ENCODE measurements at places on chromosomes 12 and 14.

DNA sequence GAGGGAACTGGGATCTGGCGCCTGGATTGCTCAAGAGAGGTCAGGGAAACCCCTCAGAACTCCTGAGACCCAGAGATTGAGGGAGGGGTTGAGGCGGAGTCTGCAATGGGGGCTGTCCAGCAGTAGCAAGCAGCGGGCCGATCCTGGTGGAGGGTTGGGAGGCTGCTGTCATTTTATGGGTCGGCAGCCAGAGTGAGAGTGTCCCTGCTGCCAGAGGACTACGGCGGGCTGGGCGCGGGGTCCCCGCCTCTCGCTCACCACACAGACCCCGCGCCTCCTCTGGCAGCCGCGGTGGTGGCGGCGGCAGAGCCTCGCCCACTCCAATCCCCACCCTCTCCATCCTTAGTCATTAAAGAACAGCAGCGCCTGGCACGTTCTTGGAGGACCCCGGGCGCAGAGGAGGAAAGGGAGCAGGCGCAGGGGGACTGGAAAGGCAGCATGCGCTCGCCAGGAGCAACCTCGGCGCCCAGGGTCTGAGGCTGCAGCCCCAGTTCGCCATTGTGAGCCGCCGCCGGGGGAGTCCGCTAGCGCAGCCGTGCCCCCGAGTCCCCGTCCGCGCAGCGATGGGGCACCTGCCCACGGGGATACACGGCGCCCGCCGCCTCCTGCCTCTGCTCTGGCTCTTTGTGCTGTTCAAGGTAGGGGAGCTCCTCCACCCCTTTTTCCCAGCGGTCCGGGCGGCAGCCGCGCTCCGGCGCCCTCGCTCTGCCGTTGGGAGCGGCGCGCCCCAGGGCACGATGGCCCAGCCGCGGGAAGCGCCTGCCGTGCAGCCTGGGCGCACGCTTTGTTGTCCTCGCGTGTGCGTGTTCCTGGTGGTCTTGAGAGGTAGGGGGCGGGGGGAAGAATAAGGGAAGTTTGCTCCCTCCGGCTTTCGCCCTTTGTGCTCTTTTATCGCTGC is at the start of gene PTPRO:
PTPRO (plus strand) TSS at position 345 of the 898 bp plus-strand sequence.
- no peak for DNase-seq

DNA sequence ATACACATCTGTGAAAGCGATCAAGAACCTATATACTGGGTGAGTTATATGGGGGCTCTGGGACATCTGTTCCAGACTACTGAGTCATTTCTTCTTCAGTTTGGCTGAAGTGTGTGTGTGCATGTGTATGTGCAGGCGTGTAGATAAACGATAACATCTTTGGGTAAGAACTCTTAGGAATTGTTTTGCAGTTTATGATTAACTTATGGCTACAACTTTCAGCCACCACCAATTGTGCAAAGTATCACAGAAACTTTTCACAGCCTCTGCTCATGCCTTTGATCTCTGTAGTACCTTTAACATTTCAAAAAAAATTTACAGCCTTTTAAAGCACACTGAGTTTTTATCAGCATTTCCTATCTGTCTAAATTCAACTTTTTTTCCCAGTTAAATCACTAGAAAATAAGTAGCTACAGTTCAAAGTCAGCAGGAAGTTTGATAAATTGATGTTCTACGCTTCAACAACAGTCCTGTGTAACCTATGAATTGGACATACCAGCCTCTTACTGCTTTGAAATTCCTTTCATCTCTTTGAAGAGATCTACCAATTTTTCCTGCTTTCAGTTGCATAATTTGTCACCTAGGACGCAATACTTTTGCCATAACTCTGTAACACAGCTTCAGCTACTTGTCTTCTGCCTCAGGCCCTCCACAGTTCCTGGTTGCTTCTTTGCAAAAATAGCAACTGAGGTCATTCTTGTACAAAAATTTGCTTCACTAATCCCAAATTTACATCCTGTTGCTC is 43.0 kb downstream of the PPM1H start:
- no peak for DNase-seq

DNA sequence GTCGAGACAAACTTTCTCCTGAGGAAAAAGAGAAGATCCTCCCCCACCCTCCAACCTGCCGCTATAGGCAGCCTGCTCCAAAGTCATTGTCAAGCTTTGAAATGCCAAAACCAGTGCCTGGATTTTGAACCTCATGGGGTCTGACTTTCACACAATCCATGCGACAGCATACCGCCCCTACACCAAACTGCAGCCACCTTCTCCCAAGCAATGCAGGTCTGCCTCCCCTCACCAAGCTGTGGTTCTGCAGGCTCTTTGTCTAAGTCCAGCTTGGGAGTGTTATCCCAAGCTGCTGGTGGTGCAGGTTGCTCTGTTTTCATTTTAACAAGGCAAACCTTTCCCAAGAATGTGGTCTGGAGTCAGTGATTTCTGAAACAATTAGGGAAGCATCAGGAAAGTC is 12.4 kb downstream of the TBX5 start:
- DNase-seq = no peak

DNA sequence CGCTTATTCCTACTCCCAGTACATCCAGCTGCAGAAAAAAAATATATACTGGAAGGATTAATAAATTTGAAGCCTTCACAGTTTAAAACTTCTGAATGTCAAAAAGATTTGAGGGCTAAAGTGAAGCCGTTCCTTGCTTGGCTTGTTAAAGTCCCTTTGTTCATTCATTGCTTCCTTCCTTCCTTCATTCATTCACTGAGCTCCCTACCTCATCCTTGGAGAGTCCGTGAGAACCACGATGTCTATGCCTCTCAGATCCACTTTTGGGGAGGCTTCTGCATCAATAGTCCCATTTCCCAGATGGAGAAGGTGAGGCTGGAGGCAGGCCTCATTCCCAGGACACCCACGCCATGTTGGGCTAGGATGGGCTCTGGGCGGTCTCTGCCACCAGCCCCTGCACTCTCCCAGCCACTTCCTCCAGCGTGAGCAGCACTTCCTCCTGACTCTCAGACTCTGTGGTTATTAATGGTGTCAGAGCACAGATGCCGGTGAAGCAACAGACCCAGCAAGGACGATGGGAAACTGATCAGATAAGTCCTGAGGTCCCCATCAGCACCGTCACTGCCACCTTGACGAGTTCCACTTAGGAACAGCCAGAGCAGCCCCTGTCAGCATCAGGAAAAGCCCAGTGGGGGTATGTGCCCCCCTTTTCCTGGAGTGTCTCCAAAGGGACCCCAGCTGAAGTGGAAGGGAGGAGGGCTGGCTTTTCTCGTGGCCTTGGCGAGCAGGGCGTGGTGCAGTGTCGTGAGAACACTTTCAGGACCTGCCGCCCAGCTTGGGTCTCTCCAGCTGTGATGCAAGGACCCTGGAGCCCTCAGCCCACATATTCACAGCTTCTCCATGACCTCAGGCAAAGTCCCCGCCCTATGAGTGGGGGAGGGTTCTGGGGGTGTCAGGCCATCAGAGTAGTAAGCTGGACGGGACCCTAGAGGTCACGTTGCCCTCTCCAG is 21.2 kb downstream of the ASB2 start:
- no peak for DNase-seq

GRCh38 chr12:22014783-22015144 is 31.3 kb upstream of the CMAS start:
- DNase-seq = no peak

DNA sequence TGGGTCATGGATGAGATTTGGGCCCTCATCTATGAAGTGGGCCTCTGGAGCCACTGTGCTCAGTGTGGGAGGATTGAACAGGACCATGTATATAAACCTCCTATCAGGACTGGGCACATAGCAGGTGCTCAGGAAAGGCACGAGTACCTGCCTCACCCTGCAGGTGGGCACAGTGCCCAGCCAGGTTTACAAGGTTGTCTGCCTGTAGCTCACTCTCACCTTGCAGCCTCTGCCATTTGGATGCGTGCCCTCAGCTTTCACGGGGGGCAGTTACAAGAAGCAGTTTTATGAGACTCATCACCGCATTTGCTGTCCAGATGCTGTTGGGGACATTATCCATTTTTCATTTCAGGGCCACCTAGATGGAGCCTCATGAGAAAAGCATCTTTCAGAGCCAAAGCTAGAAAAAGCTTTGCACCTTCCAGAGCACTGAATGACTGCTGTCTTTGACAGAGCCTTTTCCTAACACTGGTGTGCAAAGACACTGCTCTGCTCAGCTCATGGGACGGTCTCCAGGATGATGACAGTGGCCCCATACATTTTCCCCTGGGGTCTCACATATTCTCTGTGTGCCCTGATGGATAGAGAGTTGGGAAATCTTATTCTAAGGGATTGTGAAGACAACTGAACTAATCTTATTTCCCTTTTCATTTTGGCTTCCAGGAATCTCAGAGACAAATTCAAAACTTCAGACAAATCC is 327.5 kb upstream of the RTL1 start:
- no peak for DNase-seq

DNA sequence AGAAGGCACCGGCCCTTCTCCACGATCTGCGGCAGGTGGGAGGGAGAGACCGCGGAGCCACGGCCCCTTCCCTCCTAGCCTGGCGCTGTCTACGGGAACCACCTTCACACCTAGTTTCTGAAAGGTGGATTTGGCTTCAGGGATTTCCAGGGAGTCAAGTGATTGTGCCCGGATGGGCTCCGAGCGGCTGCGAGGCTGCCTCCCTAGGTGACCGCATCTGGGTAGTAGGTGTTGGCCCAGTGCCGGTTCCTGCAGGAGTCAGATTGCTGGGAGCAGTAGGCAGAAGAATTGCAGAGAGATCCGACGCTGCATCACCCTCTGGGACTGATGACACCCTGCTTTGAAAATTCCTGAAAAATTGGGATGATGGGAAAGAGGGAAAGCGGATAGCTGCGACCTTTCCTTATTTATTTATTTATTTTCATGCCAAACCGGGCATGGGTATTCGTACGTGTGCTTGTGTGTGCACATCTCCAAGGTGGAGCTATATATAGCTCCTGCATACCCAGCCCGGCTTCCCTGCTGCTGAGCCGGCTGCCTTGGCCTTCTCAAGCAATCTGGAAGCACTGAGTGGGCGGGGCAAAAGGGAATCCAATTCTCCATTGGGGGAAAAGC is 1.1 kb downstream of the CNTN1 start:
- no peak for DNase-seq

GRCh38 chr14:36302823-36303222 is 17.6 kb downstream of the MBIP start:
- no peak for DNase-seq

DNA sequence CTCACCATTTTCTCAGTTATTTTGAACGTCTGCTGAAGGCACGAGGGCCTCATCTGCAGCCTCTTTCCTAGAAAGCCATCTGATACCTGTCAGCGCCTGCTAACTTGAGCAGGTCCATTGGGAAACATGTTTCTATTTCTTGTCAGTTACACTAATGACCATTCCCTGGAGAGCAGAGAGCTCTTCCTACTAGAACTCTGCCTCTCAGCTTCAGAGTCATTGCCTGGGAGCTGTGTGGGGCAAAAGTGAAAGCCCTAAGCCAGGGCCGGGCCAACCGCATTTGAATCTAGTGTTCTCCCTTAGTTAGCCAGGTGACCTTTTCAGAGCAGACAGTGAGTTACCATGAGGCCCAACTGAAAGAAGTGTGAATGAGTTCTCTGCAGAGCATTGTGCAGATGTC is 135.8 kb downstream of the EML1 start:
- DNase-seq = no peak

- no peak for DNase-seq
Observed at GRCh38 chr12:49933796-49934195, 16.7 kb upstream of the AQP2 start.

DNA sequence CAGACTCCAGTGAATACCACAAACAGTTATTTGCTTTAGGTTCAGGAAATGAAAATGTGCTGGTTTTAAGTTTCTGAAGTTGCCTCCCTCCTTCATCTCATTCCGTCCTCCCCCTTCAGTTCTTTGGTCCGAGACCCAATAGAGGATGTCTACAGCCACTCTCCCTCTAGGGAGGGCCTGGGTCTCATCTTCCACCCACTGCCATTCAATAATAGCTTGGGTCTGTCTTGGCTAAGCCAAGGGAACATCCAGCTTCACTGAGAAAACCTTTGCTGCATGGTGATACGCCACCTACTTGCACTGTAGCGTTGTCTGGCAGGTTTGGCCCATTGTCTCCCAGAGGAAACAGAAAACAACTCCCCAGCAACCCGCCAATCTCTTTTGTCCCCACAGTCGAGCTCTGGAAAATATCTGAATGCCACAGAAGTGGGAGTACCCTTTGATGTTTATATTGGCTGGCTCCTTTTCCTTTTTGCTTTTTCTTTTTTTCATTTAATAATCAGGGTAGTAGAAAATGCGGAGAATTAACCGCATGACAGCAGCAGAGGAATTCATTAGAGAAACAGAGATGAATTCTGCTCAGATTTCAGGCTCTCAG is 380.1 kb downstream of the RAD51B start:
- DNase-seq = no peak

GRCh38 chr12:111186347-111186746 is 182.5 kb downstream of the PHETA1 start:
- no peak for DNase-seq

DNA sequence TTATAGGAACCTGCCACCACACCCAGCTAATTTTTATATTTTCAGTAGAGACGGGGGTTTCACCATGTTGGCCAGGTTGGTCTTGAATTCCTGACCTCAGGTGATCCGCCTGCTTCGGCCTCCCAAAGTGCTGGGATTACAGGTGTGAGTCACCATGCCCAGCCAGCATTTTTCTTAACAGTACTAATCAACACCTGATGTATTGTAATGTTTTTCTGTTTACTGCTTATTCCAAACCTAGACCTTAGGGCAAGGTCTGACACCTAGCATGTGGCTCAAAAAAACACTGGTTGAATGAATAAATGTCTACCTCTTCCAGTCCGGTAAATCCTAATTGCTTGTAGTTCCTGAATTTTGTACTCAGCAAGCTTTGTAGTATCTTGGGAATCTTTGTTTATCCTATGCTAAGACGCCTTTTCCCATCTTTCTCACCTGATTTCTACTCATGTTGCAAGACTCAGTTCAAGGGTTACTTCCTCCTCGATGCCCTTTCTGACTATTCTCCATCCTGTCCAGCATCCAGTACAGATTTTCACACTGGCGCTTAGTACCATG is 2.8 kb downstream of the PAN2 start:
- DNase-seq = no peak

DNA sequence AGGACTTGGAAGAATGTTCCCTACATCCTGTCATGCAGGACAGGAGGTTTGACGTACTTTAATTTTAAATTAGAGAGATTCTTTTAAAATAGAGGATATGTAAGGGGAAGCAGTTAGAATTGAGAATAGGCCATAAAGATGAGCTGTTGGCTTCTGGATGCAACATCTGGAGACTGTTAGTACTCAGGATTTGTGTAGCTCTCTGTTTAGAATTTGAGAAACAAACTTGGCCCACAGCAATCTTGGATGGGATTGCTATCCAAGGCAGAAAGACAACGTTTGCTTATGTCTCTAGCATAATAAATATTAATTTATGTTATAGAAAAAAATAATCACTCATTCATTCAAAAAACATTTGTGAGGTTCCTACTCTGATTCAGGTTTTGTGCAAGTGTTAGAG is 398.4 kb upstream of the NOVA1 start:
- DNase-seq = no peak

- peak; percentile 65 for DNase-seq
Observed at GRCh38 chr12:89542912-89543592, 17.2 kb upstream of the POC1B start.

DNA sequence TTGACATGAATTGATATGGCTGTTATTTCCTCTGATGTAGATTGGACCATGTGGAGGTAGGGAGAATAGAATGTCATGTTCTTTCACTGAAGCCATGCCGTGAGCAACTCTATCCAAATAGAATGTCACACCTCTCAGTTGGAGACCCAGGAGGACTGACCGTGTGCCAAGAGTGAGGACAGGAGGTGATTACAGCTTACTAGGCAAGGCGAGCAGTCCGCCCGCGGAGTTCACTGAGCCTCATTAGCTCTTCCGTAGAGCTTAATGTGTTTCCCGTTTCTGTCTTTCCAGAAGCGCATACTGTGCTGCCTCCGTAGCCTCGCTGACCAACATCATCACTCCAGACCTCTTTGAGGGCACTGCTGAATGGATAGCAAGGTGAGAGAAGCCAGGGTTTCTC is 45.6 kb downstream of the FNTB start:
- no peak for DNase-seq

All from HFFc6 (cell line).